ENCODE measurements at places on chromosomes 3 and 15.

- DNase-seq = no peak
Measured at GRCh38 chr3:69255928-69256327, 130.0 kb downstream of the FRMD4B start.

GRCh38 chr15:71646767-71647486, 163.4 kb upstream of the NR2E3 start:
- DNase-seq = no peak

GRCh38 chr15:70242951-70243685, 145.4 kb upstream of the TLE3 start:
- DNase-seq = peak; percentile 7

DNA sequence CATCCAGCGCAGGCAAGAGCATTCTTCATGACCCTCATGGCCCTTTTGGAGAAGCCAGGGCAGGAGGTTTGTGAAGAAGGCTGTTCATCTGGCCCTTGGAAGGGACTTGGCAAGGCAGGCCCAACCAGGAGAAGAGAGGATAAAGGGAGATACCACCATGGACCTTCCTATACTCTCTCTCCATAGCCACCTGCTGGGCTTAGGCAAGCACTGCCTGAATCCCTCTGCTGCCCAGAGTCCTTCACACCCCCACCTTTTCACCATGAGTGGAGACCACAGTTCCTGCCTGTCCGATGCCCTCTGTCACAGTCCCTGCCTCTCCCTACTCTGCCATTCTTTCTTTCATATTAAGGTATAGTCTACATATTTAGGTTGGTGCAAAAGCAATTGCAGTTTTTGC, 10.6 kb upstream of the SFMBT1 start:
- DNase-seq = peak; percentile 22

- DNase-seq = no peak
Measured at GRCh38 chr3:151871639-151872468, 1.6 kb upstream of the SUCNR1 start.

DNA sequence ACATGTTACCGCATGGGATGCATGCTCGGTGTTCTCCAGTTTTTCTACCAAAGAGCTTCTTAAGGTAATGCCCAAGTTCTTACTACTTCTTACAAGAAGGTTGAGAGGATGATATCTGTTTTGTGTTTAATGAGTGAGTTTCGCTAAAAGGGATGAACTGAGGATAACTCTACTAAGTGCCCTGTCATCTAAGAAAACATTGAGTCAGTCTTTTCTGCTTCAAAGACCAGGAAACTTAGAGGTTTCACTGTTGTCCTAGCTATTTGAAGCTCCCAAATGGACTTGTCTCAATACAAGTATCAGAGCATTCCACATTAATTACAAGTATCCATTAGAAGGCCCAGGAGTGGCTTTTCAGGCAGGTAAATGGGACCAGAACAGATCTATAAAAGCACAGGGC, 296.2 kb downstream of the KBTBD8 start:
- no peak for DNase-seq

DNA sequence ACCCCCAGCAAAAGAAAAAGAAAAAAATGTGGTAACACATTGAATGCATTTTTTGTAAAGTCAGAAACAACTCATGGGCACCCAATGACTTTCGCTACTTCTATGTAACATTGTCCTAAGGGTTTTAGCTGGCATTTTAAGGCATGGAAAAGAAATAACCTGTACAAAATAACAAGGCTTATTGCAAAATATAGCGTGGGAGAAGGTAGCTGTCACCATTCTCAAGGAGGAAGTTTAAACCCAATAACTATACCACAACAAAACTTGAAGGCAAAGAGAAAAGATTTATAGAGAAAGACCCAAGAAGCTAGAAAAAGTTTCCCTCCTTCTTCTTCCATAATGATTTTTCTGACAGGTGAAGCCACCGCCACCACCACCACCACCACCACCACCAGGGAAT, 55.7 kb upstream of the ACP3 start:
- no peak for DNase-seq

Data from epithelial cell of esophagus (primary cell).